Adrenal gland (tissue), 19 donors: ENCODE measurements at places on chromosomes 6 and 20. TPM values are rescaled to one million over a fixed set of nuclear protein-coding genes. Genes with fewer than 3 reads are reported as not detected.

DNA sequence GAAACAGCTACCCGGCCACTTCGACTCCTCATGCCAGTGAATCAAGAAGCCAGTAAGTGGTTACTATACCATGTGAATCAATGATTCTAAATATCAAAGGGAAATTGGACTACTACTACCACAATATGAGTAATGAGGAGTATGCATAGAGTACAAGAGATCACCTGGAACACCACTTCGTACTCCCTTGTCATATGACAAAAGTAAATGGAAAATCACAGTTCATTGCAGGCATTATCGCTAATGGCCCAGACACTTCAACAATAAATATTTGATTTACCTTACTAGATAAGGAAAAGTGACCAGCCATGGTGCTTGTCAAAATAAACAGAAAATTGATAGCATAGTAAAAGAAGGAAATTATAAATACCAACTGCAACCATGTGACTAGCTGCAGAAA lies 73.1 kb downstream of the BMP5 start:
- DNase-seq, result no peak

GRCh38 chr6:27293436-27294098 lies 18.5 kb downstream of the POM121L2 start:
- DNase-seq, result no peak

GRCh38 chr6:44000164-44000842 lies 126.9 kb downstream of the MRPL14 start:
- DNase-seq, result no peak

DNA sequence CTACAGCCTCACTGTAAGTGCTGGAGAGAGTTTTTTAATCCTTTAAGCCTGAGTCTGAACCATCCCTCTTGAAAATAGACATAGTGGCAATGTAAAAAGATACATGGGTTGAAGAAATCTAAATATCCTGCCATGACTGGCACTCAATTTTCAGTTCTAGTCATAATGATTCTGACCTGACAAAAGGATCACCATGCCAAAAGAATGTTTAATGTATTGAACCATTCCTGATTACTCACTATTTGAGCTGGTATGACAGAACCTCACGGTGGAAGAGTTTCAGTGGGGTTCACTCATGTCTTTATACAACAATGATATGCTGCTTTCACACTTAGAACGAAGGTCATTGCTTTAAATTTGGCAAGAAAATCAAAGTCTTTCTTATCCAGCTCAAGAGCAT lies 93.4 kb downstream of the HIVEP2 start:
- no peak for DNase-seq

GRCh38 chr20:62876902-62877816 lies 15.5 kb upstream of the TCFL5 start:
- DNase-seq, result peak; percentile 74

DNA sequence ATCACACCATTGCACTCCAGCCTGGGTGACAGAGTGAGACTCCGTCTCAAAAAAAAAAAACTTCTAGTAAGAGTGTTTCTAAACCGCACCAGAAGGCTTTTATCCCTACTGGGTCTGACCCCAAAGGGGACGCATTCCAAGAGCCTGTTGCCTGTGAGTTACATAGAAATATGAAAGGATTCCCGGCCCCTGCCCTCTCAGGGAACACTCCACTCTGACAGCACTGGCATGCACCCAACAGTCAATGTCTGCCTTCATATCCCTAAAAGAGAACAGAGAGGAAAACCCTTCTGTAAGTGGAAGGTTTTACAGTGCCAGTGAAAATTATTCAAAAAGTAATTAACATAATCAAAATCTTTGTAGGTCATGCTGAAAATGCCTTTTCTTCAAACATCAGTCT lies 117.1 kb upstream of the PTPRT start:
- DNase-seq, result no peak

- peak; percentile 97 for DNase-seq
These were observed 8.0 kb upstream of the IER3 start for GRCh38 chr6:30752157-30752927.

GRCh38 chr6:33863723-33864440 lies 60.1 kb upstream of the MLN start:
- no peak for DNase-seq

DNA sequence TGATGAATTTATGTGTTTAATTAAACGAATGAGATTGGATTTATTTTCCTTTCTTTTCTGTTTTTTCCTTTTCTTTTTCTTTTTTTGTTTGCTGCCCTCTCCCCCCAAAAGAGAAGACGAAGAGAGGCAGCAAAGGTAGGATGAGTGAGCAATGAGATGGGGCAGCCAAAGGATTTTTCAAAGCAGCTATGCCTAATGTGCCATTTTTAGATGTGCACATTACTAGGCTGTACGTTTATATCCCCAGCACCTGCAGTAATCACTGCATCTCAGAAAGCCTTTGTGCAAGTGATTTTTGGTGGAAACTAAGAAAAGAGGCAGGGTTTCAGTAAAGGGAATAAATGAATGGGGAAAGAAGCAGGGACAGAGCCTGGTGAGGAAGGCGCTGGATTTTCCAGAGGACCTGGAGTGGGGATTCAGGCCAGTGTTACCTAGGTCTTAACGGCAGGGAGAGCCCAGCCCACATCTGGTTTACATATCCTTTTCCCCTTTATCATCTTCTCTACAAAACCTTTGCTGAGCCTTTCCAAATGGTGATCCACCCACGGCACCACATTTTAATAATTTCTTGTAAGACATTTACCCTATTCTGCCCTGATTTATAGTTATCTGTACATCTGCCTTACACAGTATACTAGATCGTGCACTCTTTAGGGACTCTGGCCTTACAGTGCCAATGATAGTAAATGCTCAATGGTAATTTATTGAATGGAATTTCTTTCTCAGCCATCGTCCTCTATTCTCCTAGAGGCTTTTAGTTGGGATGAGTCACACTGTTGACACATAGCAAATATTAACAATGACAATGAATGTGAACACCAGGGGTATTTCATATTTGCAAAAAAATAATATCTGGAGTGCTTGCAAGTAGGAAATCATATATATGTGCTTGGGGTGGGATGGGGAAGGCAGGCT lies 38.3 kb upstream of the ATXN1 start:
- DNase-seq, result no peak

DNA sequence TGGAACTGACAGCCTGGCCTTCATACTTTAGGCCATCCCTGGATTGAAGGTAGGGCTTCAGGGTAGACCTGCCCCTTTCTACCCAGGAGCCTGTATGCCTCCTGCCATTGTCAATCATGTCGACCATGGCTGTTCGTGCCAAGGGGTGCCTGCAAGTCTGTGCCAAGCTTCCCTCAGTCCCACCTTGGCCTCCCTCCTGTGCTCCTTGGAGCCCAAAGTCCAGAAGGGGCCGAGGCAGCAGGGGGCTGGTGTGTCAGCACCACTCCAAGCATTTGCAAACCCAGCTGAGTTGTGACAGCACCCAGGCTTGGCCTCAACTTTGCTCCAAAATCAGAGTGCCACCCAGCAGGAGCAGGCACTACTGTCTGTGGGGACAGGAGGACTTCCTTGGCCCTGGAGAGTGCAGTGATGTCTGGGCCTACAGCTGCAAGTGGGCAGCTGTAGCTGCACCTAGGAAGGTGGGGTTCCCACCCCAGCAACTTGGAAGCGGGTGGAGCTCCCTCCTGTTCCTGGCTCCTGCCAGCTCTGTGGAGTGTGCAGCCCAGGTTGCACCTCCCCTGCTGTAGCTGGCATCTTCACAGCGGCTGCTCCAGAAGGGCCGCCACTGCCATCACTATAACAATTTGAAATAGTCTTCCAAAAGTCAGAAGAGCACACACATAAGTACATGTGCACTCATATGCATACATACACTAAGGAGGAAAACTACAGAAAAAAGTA lies 1719.3 kb downstream of the HACE1 start:
- DNase-seq, result no peak

- no peak for DNase-seq
These were observed 133.2 kb upstream of the JAG1 start for GRCh38 chr20:10807013-10807412.

DNA sequence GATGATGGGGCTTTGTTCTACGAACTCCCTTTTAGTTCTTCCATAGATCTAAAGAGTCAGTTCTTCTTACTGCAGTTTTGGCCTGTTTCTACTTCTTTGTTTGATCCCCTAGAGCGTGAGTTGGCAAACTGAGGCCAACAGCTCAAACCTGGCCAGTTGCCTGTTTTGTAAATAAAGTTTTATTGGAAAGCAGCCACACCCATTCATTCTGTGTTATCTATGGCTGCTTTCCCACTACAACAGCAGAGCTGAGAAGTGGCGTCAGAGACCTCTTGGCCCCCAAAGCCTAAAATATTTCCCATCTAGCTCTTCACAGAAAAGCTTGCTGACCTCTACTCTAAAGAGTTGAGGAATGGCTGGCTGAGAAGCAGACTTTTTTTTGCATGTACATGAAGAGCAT lies 52.2 kb downstream of the EYA2 start:
- DNase-seq, result no peak

DNA sequence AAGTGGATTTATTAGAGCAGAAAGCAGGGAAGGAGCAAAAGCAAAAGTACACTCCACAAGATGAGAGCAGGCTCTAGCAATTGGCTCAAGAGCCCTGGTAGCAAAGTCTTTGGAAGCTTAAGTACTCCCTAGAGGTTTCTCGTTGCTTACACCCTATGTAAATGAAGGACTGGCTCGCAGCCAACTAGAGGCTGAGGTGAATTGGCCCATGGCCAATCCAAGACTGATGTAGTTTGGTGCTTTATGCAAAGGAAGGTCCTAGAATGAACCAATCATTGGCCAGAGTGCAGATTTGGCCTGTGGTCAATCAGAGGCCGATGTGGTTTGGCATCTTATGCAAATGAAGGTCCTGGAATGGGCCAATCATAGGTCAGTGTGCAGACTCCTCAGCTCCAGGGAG lies 191.3 kb upstream of the ARID1B start:
- DNase-seq, result no peak

- DNase-seq, result no peak
These were observed 47.3 kb downstream of the STAU1 start for GRCh38 chr20:49140834-49141233.

DNA sequence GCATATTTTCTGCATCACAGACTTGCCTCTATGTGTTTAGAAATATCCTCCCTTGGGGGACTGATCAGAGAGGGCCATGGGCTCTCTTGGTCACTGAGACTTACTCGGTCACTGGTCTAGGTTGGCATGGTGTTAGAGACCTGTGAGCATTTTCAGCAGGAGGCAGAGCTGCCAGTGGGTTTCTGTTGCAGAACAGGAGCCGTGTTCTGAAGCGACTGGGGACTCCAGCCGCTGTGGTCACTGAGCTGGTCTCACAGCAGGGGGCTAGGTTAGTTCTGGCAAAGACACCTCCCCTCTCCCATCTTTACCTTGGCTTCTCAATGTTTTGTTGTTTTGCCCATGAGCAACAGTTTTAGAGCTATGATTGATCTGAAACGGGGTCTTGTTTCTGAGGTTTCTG lies 8.7 kb downstream of the TMEM181 start:
- no peak for DNase-seq

GRCh38 chr6:62371453-62372210 lies 85.6 kb upstream of the KHDRBS2 start:
- DNase-seq, result no peak

The ID4 gene
- total RNA-seq, result 7.9 TPM

The TUBB2B gene
- 5.0 TPM for total RNA-seq

The TUBB1 gene
- 0.14 TPM for total RNA-seq

The FOXC1 gene
- 5.4 TPM for total RNA-seq

The ANGPT4 gene
- 0.14 TPM for total RNA-seq

The HSPA1L gene
- 3.1 TPM for total RNA-seq
